ENCODE measurements at places on chromosomes 4 and X.

DNA sequence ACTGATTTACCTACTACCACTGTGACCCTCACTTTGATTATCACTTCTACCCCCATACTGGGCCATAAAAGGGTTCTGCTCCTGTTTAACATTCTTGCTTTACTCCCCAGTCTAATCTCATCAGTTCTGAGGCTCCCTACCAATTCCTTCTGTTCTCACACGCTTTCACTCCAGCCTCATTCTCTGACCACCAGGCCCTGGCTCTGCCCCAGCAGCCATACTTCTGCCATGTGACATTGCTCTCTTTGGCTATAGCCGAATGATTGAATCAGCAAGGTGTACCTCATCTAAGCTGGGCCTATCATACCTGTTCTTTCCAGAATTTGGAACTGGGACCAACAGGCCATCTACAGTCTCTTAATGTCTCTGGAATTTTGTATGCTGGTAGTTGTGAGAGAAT lies 14.4 kb upstream of the ELF2 start:
- no peak for DNase-seq

- DNase-seq, result no peak
Observed at GRCh38 chr4:40550196-40550595, 79.5 kb downstream of the RBM47 start.

DNA sequence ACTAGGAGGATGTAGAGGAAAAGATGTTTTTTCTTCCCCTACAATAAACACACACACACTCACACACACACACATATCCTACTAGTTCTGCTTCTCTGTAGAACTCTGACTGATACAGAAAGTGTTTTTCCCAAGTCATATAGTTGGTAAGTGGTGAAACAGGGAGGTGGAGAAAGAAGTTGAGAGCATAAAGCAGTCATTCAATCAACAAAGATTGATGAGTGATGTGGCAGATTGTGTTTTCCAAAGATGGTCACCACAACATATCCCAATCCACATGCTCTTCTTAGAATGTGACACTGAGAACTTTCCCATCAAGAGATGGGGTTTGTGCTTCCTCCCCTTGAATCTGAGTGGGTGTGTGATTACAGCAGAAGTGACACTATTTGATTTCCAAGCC lies 123.4 kb upstream of the ATP6AP2 start:
- DNase-seq, result no peak

DNA sequence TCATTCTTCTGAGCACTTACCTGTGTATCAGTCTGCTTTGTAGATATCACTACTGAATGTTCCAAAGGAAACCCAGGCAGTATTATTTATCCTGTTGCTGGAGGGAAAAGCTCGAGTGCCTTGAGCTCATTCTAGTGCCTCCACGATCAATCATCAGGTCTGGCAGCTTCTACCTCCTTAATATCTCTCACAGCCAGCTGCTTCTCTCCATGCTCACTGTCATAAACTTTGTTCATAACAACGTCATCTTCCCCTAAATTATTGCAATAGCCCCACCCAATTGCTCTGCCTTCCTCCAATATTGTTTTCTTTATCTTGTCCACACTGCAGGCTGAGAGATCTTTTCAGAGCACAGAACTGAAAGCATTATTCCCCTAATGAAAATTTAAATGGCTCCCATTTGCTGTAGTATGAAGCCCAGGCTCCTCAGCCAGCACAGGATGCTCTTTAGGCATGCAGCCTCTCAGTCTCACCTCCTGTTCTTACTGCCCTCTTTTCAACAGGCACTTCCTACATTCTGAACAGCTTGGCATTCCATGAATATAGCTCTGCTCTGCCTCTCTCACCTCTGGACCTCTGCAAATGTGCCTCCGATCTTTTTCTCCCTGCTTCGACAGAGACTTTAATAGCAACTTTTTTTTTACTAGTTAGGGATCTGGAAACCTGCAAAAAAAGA lies 504.2 kb upstream of the IGFBP7 start:
- no peak for DNase-seq

GRCh38 chr4:78951862-78952472 lies 12.7 kb upstream of the PAQR3 start:
- no peak for DNase-seq

DNA sequence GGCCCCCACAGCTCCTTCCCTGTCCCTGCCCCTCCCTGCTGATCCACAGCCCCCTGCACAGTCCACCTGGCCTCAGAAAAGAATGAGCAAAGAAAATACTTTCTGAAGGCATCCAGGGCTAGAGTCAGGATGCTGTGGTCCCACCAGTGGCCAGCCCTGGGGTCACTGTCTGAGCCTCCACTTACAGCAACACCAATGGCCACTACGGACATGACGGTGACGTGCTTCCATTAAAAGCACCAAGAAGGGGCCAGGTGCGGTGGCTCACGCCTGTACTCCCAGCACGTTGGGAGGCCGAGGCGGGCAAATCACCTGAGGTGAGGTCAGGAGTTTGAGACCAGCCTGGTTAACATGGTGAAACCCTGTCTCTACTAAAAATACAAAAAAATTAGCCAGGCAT lies 4.0 kb downstream of the JAKMIP1 start:
- DNase-seq, result no peak

GRCh38 chr4:80423553-80424224 lies 88.2 kb downstream of the CFAP299 start:
- DNase-seq, result no peak

DNA sequence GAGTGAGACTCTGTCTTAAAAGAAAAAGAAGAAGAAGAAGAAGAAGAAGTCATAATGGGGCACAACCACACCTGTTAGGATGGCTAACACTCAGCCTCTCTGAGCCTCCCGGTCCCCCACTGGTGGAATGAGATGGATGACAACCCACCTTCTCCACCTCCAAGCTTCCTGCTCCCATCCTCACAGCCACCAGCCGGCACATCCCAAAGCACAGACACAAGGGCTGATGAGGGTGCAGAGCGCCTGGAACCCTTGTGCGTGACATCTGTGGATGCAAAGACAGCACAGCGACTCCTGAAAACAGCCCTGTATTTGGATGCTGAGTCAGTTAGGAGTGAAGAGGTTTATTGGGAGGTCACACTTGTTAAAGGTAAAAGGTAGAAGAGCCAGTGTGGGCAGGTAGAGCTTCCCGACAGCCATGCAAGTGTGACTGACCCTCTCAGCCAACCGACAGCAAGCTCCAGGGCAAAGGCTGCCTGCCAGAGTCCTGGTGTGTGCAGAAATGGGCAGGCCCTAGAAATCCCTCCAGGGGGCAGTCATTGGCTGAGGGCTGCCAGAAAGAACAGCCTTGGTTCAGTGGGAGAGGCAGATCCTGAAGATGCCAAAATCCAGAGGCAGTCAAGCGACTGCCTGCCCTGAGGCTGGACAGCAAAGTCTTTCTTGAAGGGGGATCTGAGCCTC lies 26.6 kb upstream of the MAN2B2 start:
- no peak for DNase-seq

- DNase-seq, result peak; percentile 23
Observed at GRCh38 chr4:89306486-89307177, 968 bp downstream of the GPRIN3 start.

- no peak for DNase-seq
Observed at GRCh38 chrX:129638917-129639316, 15.8 kb downstream of the APLN start.

GRCh38 chr4:4820261-4820660 lies 39.2 kb upstream of the MSX1 start:
- DNase-seq, result no peak

- DNase-seq, result no peak
Observed at GRCh38 chrX:16966752-16967448, 20.4 kb downstream of the REPS2 start.

- no peak for DNase-seq
Observed at GRCh38 chr4:108144451-108144850, 24.3 kb downstream of the LEF1 start.

DNA sequence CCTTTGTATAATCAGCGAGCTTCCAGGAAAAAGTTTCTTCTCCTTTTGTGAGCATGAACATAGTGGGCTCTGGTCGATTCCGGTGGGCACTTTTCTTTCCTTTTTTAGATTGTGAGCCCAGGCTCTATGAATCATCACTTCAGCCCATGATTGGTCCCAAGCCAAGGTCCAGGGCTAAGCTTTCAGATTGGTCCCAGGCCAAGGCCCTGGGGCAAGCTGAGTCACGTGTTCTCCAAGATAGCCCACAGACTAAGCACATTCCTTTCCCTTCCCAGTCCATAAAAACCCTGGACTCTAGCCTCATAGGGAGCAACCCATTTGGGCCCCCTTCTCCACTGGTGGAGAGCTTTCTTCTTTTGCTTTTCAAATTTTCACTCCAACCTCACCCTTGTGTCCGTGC lies 430.5 kb downstream of the NAP1L3 start:
- DNase-seq, result no peak

DNA sequence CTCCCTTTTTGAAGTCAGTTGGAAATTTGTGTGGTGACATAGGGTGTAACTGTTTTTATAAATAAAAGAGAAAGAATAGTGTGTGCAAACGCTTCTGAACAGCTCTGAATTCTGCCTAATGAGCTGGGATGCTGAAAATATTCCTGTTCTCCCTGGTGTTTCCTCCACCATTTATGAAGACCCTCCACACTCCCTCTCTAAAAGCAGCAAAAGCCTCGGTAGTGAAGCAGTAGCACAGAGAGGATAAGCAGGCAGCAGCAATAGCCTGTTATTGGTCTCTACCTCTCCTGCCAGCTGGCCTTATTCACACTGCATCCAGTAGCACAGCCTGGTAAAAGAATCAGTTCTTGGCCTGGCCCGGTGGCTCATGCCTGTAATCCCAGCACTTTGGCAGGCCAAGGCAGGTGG lies 406.1 kb downstream of the IQCM start:
- DNase-seq, result no peak

DNA sequence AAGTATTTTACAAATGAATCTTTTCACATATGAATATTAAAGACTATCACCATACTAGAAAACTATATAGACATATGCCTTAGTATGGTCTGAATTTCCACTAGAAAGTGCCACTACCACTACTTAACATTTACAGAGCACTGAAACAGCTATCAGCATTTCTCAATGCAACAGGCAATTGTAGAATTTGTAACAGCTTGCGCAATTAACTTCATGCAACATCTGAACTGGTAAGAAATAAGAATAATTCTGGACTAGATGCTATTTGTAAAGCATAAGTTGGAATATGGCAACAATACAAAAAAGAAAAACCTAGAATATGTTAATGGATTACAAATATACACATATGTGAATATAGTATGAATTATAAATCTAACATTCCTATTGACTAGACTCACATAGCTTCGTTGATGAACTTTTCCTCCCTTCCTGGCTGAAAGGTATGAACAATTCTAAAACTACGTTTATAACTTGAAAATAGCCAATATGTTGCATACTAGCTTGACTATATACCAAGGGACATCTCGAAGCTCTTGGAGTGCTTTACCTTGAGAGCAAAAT lies 82.0 kb downstream of the ATP8A1 start:
- no peak for DNase-seq

- DNase-seq, result no peak
Observed at GRCh38 chr4:25863347-25863784, 578 bp upstream of the SEL1L3 start.

DNA sequence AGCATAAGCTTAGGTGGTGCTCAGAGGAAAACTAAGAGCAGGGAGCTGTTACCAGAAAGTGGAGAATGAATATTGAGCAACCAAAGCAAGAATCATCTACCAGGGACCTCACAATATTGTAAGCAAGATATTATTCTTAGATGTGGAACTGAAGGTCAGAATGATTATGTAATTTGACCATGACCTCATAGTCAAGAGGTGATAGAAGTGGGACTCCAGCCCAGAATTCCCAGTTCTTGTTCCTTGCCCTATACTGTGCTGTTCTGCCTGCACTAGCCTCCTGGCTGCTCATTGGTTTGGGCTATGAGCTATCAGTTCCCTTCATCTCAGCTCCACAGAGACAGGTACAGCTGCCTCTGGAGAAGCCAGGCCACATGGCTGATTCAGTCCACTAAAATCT lies 229.4 kb downstream of the LDB2 start:
- DNase-seq, result no peak

DNA sequence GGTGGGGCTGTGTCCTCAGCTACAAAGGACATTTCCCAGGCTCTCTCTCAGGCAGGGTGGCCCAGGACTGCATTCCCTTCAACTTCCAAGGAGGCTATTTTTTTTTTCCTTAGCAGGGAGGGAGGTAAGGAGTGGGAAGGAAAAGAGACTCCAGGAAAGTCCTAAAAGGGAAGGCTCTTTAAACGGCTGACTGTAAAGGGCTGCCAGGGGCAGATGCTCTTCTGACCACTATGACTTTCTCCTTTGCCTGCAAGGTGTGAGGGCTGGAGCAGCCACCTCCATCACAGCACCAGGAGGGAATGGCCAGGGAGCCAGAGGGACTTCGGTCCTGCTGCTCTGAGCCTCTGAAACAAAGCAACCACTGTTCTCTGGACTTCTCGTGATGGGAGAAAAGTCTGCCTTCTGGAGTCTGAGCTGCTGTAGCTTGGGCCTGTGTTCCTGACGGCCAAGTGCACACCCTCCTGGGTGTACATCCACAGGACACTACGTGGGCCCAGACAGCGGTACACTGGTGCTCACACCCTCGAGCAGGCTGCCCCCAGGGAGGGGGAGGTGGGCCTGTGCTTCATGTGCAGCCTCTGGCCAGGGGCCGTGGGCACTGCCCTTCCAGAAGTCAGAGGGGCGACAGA lies 17.9 kb downstream of the NAT8L start:
- no peak for DNase-seq

GRCh38 chr4:103423261-103423660 lies 225.1 kb upstream of the CENPE start:
- DNase-seq, result no peak

DNA sequence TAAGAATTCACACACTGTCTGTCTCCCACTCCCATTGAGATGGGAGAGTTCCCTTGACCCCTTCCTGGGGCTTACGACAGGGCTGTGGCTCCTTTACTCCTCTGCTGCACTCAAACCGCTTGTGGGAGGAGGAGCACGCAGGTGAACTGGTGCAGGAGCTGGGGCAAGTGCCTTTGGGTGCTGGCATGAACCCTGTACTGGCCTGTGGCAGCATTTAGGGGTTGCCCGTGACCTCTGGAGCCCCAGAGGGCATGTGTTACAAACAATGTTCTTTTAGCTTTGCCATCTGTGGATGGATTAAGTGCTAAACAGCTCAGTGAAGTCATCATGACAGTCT lies 21.8 kb upstream of the FTHL17 start:
- no peak for DNase-seq

GRCh38 chrX:42818151-42818921 lies 40.4 kb upstream of the PPP1R2C start:
- no peak for DNase-seq

DNA sequence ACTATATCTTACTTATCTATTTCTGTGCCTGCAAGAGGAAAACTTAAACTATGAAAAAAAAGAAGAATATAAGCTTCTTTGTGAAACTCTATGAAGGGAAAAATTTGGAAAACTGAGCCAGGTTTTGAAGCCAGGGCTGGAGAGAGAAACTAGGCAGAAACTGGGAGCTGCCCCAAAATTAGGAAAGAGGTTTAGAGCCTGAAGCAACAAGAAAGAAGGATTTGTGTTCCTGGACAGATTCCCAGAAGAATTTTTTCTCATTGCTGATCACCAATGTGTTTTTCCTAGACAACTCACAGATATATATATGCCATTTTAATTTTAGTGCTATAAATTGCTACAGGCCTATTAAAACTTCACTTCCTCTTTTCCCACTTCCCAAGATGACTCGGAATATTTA lies 245.0 kb upstream of the GEMIN8 start:
- DNase-seq, result no peak

- no peak for DNase-seq
Observed at GRCh38 chr4:105280338-105281123, 133.9 kb downstream of the TET2 start.
